Hypothalamus (tissue), 51 donors: ENCODE measurements at places on chromosomes 12 and 14.

DNA sequence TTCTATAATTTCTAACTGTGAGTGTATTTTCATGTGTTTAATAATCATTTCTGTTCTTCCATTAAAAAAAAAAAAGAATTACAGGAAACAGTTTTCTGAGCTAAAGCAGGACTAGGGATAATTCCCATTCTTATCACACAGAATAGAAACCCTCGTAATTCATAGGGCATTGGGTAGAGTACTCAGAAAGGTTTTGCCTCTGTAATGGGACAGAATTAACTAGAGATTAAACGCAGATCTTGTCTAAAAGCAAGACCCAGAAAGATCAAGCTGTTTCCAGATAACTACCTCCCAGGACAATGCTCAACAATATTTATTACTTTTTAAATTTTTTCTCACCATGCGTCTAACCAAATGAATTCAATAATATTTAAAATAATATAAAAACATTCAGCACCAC lies 10.2 kb downstream of the GSKIP start:
- DNase-seq = no peak

DNA sequence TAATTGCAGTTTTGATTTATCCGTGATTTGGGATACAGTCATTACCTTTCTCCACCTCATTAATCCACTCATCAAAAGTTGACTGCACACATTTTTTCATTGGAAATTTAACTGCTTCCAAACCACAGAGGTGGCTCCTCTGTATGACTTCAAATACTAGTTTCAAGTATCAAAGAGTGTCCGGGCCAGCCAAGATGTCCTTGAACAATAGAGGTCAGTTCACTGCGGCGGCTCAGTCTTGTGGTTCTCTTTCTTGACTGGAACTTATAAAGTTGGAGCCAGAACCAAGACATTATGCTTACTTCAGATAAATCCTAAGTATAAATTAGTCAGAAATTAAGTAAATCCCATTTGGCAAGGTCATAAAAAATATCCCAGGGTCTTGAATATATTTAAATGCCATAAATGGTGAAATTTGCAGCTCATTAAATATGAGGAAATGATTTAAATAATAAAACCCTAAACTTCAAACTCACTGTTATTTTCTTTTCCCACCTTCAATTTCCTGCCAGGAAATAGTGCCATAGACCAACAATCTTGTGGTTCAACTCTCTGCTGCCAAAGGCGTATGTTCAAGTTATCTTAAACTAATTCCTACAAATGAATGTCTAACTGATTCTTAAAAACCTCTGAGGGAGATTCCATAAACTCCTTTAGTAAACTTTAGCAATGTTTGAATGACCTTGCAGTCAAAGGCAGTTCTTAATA lies 360.8 kb downstream of the AEBP2 start:
- no peak for DNase-seq

GRCh38 chr12:659090-659683 lies 4.1 kb downstream of the NINJ2 start:
- no peak for DNase-seq

DNA sequence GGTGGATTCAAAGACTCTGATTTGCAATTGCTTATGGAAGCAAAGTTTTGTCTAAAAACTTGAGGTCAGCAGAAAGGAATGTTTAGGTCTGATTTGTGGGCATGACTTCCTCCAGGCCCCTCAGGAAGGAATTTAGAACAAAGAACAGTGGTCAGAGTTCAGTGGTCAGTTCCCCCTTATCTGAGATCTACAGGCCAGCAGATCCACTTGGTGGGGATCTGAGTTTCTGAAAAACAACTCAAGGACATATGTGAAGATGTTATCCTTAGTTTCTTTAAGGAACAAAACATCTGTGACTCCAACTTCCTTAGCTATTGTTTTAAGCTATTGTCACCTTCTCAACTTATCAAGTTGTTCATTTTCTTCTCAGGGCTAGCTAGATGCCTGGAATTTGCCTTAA lies 28.0 kb upstream of the NAA30 start:
- DNase-seq = no peak

DNA sequence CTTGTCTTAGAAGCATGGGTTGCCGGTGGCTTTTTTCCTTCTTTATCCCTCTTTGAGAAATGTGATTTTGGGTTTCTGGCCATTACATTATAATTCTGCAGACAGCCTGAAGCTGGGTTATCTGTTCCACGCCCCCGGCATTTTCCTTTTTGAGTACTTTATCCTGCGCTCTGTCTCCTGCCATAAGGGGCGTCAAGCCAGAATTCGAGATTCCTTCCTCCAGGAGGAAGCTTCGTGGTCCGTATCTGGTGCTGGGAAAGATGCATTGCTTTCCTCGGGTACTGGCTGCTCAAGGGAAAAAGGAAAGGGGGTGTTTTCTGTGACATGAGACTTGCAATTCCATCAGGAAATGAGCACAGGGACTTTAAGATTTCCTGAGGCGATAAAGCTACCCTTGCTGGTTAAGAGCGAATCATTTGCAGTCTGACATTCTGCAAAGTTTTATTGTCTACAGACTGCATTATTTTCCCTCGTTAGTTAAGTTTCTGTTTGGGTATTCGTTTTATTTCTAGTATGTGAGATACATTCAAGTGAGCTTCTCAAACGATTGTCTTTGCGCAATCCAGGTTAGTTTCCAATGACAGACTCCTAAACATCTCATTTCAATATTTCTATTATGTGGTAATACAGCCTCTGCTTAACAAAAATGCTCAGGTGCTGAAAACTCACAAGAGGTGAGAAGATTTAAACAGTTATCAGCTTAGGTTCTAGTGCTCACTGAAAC lies 694 bp downstream of the AKAP5 start:
- peak; percentile 25 for DNase-seq

GRCh38 chr14:23071244-23071920 lies 14.1 kb upstream of the CDH24 start:
- no peak for DNase-seq

DNA sequence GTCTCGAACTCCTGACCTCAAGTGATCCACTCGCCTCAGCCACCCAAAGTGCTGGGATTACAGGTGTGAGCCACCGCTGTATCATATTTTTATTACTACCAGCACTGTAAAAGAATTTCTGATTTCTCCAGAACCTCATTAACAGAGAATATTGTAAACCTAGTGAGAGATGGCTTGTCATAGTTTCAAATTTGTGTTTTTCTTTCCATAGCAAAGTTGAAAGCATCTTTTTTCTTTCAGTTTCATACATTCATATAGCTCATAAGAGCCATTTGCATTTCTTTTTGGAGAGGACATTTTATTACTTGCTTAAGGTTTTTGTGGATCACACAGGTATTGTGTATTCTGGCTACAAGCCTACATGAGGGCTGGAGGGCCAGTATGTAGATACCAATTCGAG lies 58.0 kb downstream of the MIS18BP1 start:
- no peak for DNase-seq

GRCh38 chr12:92114834-92115233 lies 30.8 kb downstream of the BTG1 start:
- DNase-seq = no peak

DNA sequence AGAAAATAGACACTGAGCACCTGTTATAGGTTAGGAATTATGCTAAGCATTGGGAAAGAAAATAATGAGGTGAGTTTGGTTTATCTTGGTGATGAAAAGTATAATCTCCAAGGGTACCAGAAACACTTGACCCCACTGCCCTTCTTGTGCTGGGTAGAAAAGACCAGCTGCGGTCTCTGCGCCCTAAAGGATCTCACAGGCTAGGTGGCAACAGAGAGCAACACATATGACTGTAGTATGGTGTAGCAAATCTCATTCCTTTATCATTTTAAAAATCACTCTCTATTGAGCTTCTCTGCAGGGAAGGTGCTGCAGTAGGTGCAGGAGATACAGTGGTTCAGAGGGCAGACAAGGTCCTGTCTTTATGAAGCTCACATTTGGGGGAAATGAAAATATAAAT lies 26.1 kb downstream of the NRXN3 start:
- no peak for DNase-seq

DNA sequence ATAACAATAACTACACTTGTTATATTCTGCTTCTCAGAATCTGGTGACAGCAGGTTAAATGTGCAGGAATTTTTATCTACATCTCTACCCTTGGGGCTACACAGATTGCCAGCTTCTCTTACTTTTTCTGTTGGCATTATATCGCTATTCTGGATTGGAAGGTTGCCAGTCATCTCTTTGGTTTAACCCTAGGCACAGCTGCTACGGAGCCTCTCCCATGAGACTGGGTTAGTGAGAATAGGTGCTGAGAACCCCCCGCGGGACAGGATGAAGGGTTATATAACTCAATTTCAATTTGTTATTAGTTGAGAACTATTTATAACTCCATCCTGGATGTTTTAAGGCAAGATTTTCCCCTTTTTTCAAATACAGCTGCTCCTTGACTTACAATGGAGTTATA lies 73.1 kb downstream of the ACADS start:
- no peak for DNase-seq

DNA sequence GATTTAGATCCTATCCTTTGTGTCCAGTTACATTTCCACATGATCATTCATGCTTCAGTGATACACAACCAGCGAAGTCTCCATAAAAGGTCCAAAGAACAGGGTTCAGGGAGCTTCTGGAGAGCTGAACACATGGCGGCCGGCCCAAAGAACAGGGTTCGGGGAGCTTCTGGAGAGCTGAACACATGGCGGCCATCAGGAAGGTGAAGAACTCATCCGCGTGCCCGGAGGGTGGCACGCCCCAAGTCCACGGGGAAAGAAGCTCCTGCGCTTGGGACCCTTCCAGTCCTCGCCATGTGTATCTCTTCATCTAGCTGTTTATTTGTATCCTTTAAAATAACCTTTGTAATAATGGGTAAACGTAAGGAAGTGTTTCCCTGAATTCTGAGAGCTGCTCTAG lies 91.9 kb upstream of the FLRT2 start:
- no peak for DNase-seq

DNA sequence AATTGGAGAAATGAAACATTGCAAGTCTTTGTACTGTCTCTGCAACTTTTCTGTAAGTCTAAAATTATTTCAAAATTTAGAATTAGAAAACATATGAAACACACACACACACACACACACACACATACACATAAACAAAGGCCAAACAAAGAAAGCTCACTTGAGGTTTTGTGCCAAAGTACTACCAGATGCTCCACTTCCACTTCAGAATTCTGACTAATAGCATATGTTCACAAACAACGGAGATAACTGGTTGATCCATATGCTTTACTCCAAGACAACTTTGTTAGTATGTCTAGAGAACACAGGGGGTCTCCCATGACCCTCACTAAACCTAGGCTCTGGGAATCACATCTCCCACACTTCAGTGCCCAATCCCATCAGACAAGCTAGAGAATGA lies 133.8 kb upstream of the CLEC14A start:
- DNase-seq = no peak

- no peak for DNase-seq
Observed at GRCh38 chr14:85867450-85867849, 337.5 kb downstream of the FLRT2 start.

- DNase-seq = no peak
Observed at GRCh38 chr14:32571995-32572866, 243.1 kb downstream of the AKAP6 start.
